NCI-H2081 (cell line): ENCODE measurements at places on chromosomes 11 and 22.
A peak's percentile ranks its signal among the peaks of the same experiment; 100 is the strongest.

DNA sequence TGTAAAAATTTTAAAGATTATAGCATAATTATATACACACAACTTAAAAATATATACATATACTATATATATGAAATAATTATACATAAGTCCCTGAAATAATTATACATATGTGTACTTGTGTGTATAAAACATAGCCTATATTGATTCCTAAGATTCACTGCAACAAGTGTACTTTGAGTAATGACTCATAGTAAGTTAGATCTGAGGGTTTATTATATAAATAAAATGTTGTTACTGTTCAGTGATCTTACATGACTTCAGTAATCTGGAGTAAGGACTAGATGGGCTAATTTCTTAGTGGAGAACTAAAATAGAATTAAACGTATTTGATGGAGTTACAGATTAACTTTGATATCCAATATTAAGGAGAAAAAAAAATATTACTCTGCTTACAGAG is 350.5 kb downstream of the CNTN5 start:
- DNase-seq: no peak

DNA sequence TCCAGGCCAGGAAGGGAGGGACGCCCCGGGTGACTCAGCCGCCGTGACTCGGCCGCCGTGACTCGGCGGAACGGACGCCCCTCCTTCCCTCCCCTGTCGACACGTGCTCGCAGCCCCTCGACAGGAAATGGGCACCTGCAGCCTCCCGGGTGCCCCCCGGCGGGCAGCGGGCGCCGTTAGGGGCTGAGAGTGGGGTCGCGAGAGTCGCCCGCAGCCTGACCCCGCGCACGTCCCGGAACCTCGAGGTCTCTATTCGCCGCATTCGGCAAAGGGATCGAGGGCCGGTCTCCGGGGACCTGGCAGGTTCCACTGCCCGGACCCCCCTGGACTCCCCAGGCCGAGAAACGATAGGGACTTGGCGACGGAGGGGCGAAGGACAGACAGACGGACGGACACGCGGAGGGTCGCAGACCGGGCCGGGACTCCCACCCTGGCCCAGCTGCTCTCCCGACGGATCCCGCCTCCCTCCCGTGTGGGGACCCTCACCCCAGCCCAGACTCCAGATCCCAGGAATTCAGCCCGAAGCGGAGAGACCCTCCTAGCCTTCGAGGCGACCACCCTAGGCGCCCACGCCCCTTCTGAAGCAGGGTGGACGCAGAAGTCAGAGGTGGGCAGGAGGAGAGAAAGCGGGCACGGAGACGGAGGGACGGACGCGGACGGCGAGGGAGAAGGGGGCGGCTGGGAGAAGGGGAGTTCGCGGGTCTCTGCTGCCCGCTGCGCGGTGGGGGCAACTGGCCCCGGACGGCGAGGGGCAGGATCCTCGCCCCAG is 648 bp downstream of the FOSL1 start:
- DNase-seq: no peak

DNA sequence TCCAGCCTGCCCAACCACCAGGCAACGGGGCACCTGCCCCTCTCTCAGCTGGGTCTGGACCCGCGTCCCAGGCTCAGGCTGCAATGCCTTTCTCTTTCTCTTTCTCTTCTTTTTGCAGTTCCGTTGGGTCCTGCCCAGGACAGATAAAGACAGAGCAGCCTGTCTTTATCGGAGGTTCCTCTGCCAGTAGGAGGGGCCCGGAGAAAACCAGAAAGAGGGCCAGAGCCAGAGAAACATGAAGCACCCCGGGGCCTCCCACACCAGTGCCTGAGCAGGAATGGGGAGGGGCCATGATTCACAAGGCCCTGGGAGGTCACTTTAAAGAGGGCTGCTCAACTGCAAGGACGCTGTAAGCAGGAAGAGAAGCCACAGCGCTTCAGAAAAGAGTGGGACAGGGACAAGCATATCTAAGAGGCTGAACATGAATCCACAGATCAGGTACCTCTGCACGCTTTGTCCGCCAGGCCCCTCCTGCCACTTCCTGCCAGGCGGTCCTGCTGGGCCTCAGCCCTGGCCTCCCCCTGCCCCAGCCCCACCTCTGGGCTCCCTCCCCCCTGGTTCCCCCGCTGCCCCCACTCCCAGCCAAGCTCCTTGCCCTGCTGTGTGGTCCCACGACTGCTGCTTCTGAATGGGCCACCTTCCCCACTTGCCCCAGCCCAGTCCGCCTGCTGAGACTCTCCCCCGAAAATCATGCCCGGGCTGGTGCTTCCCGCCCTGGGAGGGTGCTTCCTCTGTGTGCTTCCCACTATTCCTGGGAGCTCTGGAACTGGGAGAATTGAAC is at the start of gene APOBEC3C:
TSS of gene APOBEC3C (plus strand) at position 316 of the 781 bp plus-strand sequence. CDS start at position 422, 106 bp downstream.
- DNase-seq: no peak

DNA sequence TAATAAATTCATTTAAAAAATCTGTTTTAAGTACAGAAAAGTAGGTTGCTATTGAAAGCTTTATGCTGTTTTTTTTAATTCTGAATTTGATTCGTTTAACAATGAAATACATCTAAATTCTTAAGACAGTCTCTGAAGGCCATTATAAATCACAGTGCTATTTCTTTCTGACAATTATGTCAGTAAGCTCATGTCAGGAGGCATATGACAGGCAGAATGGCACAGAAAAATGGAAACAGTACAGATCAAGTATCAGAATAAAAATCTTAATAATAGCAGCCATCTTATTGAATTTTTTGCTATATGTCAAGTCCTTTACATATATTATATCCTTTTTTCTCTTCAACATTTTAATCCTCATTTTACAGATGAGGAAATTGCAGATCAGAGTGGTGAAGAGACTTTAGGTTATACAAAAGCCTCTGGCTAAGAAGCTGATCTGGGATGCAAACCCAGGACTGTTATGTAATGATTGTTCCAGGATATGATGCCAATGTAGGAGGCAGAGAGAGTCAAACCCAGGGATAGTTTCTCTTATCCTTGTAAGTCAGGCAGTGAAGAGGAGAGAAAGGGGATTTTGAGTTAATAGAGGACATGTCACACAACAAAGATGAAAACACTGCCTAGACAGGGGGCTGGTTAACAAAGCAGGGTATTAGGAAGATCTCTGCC is 283.1 kb upstream of the CCDC90B start:
- DNase-seq: no peak

GRCh38 chr11:108975026-108975425 is 310.2 kb downstream of the DDX10 start:
- DNase-seq: peak; percentile 25

GRCh38 chr22:44055805-44056204 is 31.7 kb downstream of the PARVB start:
- no peak for DNase-seq

DNA sequence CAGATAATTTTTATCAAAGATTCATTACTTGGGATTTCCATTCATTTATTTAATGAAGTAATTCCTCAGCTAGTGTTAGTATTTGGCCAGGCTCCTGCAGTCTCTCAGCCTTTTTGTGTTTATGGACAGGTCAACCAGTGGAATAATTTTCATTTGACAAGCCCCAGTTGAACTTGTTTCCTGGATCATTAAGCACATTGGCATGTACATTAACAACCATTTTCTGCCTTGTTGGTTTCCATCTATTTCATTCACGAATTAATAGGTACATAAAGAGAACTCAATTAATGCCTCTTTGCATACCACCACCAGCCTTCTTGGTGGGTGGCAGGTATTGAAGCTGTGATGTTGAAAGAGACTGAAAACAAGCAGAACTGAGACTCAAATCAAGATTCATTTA is 745.2 kb downstream of the KCNA4 start:
- no peak for DNase-seq

GRCh38 chr11:7522121-7522520 is 8.3 kb downstream of the PPFIBP2 start:
- DNase-seq: no peak

GRCh38 chr11:128628325-128628673 is 40.9 kb upstream of the ETS1 start:
- no peak for DNase-seq

GRCh38 chr11:95304777-95305176 is 73.8 kb upstream of the SESN3 start:
- no peak for DNase-seq

DNA sequence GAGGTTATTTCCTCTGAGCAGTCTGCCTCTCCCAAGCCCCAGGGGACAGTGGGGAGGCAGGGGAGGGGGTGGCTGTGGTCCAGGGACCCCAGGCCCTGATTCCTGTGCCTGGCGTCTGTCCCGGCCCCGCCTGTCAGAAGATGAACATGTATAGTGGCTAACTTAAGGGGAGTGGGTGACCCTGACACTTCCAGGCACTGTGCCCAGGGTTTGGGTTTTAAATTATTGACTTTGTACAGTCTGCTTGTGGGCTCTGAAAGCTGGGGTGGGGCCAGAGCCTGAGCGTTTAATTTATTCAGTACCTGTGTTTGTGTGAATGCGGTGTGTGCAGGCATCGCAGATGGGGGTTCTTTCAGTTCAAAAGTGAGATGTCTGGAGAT is 3.1 kb downstream of the PIM3 start:
- no peak for DNase-seq

- DNase-seq: peak; percentile 66
These were observed 37.8 kb downstream of the PGR start for GRCh38 chr11:101091781-101092180.

GRCh38 chr11:95652002-95652472 is 137.5 kb downstream of the FAM76B start:
- DNase-seq: peak; percentile 5

DNA sequence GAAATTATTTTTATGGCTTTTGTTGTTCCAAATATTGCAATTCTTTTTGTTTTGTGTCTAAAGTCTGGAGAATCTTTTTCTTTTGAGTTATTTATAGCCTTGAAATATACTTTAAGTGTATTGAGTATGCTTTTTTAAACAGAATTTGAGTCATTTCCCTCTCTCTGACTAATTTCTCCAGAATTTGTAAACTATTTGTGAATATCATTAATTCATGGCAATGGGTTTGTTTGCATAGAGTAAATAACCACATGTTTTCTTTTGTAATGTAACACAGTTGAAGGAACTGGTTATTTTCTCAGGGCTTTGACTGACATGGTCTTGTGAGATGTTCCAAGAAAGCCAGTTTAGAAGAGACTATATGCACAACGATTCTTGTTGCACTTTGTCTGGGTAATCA is 30.9 kb upstream of the MPEG1 start:
- DNase-seq: no peak

GRCh38 chr22:24353121-24353520 is 74.3 kb upstream of the ADORA2A start:
- no peak for DNase-seq

DNA sequence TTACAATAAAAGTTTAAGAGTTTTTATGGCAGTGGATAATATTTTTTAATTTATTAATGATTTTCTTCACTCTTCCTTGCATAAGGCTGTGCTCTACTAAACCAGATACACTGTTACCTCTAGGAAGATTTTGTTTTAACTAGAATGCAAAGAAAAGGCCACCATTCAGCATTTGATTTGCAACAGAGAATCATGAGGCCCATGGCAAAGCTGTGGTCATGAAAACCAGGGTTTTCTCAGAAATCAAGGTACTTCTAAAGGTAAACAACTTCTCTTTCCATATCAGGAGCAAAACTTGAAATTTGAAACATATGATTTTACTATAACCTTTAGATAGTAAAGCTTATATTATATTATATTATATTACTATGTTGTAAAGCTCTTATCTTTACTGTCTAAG is 94.4 kb downstream of the FAM76B start:
- no peak for DNase-seq

- DNase-seq: no peak
These were observed 4.0 kb downstream of the NPAT start for GRCh38 chr11:108218455-108218854.

DNA sequence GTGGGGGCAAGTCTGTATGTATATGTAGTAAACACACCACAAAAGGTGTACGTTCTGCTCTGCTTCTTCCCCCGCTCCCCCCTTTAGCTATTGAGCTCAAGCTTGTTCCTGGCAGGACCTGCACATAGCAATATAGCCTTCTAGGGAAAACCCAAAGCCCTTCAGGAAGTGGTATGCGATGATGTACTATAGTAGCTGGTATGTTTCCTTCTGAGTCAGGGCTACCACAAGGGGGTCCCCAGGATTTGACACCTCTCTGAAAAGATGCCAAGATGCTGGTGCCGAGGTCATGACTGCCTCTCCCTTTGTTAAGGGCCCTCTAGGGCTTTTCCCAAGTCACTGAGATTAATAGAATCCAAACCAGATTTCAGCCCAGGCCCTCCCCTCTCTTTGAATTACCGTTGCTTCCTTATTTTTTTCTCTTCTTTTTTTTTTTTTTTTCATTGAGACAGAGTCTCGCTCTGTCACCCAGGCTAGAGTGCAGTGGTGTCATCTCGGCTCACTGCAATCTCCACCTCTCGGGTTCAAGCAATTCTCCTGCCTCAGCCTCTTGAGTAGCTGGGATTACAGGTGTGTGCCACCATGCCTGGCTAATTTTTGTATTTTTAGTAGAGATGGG is 268.4 kb downstream of the ETS1 start:
- no peak for DNase-seq

DNA sequence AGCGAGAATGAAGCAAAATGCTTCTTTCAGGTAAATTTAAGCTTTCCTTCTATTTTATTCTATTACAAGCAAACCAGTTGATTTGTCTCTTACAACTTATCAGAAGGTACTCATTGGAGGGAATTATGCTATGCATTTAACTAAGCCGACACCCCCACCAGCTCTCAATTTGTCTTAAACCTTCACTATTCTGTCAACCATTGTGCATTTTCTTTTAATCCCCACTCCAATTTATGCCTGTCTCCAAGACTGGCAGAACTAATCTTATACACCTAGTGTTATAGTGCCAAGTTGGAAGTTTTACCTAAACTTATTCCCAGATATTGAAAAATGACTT is 12.5 kb downstream of the TAF1D start:
- DNase-seq: no peak

GRCh38 chr11:27898166-27898565 is 197.9 kb upstream of the BDNF start:
- DNase-seq: no peak

DNA sequence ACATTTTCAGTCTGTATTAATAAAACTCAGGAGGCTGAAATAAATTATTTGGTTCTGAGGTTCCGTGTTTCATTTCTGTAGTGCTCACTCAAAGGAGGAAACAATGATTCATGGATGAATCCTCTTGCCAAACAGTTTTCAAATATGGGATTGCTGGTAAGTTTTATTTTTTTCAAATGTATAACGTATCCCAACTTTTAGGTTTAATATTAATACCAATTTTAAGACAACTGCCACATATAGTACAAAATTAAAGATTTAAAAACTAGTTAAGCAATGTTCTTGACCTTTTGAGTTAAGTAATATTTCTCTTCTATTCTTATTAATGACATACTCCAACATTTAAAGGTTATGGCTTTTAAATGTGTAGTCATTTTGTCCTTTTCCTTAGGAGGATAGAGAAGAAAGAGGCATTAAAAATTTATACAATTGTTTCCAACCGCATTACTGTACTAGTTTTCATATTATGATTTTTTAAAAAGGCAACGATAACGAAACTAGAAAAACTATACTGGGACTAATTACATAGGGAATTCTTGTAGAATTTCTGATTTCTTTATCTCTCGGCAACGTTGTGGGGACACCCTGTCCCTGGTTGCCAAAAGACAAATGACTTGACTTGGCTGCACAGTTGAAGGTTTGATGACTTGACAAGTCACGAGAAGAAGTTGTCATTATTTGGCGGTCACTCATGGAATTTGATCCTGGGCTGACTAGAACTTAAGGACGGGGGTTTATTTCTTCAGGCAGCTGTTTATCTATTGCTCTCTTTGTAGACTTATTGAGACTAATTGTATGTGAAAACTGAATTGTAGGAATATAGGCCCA is 69.1 kb upstream of the ADSL start:
- DNase-seq: no peak

- no peak for DNase-seq
These were observed 977 bp upstream of the PGGHG start for GRCh38 chr11:287821-288477.
